ENCODE measurements at places on chromosomes 7 and 10.
A peak's percentile ranks its signal among the peaks of the same experiment; 100 is the strongest.

GRCh38 chr10:84193846-84194423 lies 402 bp upstream of the CDHR1 start:
- DNase-seq, result no peak

DNA sequence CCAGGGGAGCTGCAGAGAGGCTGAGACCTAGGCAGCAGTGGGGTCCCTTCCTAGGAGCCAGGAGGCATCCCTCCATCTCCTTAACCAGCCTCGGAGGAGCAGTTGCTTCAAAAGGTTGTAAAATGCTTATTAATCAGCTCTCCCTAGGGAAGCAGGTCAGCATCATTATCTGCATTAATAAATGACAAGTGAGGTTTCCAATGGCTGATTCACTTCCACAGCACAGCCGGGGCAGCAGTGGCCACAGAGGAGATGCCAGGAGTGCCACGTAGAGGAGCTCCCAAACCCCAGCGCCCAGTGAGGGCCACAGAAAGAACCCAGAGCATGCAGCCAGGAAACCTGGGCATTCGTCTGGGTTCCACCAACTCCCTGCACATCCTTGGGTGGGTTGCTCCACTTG lies 8.2 kb upstream of the NPFFR1 start:
- DNase-seq, result no peak

- no peak for DNase-seq
Measured at GRCh38 chr7:44909596-44910389, 24.5 kb upstream of the PURB start.

GRCh38 chr7:92246360-92247101 lies 757 bp downstream of the ANKIB1 start:
- DNase-seq, result no peak

DNA sequence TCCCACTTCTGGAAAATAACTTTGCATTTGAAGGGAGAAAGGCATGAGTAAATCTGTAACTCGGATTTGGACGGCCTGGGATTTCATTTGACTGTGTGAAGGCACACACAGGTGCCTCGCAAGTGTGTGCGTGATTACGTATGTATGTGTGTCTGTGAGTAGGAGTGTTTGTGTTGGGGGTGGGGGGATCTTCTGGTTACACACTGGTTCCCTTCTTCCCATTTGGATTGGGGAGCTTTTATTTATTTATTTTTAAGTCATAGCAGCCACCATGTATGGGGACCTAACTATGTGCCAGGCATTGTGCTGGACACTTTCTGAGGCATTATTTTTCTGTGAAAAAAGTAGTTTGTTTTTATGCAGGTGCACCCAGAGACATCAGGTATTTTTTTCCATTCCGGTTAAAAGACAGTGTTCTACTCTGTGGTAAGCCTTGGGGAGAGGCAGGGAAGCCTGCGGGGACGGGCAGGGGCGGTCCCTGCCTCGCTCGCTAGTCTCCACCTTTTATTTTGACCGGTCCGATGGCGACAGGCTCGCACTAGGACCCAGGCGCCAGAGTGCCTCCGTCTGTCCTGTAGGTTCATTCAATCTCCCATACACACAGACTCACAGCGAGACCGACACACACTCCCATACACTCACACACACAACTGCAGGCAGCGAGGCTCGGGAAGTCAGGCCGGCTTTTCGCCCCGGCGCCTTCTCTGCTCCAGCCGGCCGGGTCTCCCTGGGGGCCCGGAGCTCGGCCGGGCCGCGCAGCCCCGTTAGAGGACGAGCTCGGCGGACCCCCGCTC lies at the start of gene MXI1:
Gene MXI1 (plus strand): TSS at position 595 of the 794 bp plus-strand sequence. CDS start 204 bp downstream, outside the sequence.
- peak; percentile 53 for DNase-seq

DNA sequence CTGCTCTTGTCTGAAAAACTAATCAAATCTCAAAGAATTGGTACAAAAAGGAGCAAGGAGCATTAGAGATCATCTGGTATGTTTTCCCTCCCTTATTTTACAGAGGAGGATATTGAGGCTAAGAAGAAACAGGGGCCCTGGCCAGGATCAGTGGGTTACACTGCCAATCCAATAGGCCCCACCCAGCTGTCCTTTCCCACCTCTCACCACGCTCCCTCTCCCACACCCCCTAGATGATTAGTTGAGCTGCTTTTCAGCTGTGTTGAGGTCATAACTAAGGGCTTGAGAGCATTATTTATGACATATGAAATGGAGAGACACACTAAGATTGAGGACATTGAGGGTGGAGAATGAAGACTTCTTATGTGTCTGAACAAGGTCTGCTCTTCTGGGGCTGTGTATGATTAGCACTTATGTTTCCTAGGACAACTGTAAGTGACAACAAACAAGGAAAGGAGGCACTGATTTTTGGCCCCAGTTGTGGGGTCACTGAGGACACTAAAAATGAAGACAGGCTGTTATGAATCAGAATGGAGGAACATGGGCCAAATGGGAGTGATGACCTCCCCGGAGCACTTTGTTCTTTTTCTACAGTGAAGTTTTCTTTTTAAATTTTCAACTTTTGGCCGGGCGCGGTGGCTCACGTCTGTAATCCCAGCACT lies 26.5 kb downstream of the VWA2 start:
- no peak for DNase-seq

- DNase-seq, result no peak
Measured at GRCh38 chr10:5142199-5142598, 42.8 kb downstream of the AKR1C8 start.

DNA sequence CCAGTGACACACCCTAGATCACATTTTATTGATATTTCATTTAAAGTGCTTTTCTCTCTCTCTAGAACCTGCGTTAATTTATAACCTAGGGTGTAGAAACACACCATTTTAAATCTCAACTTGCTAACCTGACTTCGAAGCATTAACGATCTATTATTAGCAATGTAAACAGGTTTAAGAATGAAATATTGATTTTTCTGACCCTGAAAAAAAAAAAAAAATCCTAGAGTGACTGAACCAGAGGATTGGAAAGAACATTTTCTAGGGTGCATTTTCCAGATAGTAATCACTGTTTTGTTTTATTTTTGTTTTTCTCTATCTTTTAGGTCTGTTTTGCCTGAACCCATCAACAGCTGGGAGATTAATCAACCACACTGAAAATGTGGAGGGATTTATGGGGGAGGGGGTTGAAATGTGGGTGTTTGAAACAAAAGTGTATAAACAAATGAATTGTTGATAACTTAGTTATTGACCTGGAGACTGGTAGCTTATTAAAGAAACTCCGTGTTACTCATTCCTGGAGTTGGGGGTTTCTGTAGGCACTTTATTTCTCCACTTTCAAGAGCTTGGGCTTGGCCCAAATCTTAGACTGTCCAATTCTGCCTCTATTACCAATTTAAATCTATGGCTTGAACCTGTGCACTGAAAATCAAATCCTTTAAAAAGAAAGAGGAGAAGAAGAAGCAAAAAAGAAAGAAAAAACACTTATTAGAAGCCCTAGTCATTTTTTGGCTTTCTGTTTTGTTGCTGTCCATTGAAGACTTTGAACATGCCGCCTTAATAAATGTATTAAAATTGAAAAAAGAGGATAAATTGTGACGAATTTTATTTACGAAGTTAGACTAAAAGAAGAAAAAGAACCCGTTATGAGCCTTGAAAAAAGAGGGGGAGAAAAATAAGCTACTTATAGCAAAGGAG lies 2.8 kb downstream of the HOXA2 start:
- DNase-seq, result no peak

GRCh38 chr7:144982133-144982532 lies 146.3 kb upstream of the TPK1 start:
- DNase-seq, result no peak

DNA sequence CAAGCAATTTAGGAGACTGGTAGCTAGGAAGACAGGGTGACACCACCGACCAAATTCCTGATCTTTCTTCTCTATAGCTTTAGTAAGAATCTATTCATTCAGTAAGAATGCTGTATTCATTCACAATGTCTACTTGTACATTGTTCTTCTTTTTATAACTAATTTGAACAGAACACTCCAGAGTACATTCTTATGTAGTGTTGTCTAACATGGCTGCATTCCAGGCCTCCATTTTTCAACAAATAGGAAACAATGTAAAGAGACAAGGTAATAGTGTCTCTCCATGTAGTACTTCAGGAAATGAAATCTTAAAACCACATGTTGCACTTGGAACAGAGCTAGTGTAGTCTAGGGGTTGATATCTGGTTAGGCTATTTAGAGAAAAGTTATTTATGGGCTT lies 1.8 kb downstream of the VCL start:
- peak; percentile 20 for DNase-seq

DNA sequence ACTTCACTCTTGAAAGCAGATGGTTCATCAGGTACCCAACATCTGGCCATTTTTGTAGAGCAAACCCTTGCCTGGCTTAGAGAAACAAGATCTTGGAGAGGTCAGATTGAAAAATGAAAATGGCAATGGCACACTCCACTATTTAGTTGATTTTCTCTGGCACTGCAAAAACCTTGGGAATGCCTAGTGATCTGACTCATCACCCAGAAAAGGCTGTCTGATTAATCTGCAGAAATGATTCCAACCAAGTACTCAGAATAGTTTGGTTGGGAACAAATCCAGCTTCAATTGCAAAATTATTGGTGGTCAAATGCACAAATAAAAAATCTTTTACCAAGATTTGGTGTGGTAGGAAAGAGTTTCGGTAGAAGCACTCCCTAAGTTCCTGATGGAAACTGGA lies 351.2 kb downstream of the PHTF2 start:
- DNase-seq, result peak; percentile 66

GRCh38 chr7:33079096-33079495 lies 16.5 kb upstream of the NT5C3A start:
- no peak for DNase-seq

DNA sequence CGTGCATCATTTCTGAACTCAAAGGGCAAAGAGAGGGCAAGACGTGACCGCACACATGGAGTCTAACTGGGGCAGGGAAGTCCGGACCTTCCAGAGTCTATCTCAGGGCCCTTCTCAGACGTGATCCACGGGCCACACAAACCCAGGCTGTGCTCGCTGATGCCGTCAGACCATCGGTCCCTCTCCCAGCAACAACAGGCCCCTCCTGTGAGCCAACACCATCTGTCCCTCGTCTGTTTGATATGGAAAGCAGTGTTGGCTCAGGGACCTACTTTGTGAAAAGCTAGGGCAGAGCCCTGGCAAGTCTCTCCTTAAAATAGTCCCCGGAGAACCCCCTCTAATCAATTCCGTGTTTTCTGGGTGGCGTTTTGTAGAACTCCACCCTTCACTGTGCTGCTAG lies 208.8 kb downstream of the TCERG1L start:
- DNase-seq, result no peak

DNA sequence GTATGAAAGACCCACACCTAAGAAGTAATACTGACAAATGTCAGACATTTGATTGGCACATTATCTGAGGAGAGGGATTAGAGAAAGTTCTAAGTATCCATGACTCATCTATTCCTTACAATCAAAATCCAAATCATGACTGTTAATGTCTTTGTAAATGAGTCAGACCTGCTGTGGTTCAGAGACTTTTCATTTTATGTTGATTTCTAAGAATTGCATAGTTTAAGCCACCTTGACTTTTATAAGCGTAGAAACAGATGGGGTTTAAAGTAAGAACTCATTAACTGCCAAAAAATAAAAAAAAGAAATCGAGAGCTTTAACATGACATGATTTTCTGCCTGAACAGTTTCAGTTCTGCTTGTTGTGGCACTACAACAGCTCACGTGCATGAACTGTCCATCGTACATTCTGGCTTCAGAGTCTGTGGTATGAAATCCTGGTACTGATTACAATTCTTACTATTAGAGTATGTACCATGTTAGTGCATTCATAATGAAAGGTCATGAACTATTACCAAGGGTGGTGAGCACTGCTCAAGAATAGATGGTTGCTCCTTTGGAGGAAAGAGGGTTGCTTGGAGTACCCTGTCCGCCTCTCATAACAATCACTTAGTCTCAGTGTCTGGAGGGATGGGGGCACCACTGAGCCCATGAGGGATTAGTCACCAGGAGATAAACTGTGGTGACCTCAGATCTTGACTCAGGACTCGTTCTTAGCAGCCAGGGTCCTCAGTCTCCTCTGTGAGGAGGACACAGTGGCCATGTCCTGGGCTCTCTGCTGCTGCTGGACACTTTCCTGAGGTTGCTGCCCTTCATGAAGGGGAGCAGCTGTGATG lies 42.2 kb downstream of the ACSM6 start:
- DNase-seq, result no peak

DNA sequence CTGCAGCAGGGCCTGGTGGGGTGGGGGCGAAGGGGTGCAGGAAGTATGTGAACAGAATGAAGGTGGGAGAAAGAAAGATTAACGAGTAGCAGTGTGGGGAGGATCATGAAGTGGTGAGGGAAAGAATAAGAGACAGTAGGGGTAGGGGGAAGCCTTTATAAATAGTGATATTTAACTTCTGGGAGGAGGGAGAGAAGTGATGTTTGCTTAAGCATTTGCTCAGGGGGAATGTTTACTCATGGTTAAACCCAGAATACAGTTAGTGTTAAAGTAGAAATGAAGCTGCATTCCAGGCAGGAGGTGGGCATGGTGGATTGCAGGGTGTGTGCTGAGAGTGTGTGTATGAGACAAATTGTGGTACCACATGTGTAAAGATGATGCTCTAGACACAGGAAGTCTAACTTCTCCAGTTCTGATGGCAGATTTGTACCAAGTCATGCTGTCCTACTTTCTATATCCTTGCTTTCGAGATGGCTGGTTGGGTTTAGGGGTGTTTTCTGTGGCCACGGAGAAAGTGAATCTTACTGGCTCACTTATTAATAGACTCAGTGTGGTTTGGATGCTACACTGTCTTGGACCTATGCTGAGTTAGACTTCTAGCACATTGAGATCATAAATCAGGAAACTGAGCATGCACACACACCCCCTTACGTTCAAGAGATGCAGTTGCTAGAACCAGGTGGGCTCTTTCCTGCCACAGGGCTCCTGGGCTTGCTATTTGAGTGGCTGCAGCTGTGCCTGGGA lies 10.6 kb upstream of the DNMBP start:
- DNase-seq, result no peak

- DNase-seq, result no peak
Measured at GRCh38 chr10:113111900-113112853, 162.1 kb downstream of the TCF7L2 start.

- DNase-seq, result no peak
Measured at GRCh38 chr7:288671-289101, 1.3 kb upstream of the FOXL3 start.

DNA sequence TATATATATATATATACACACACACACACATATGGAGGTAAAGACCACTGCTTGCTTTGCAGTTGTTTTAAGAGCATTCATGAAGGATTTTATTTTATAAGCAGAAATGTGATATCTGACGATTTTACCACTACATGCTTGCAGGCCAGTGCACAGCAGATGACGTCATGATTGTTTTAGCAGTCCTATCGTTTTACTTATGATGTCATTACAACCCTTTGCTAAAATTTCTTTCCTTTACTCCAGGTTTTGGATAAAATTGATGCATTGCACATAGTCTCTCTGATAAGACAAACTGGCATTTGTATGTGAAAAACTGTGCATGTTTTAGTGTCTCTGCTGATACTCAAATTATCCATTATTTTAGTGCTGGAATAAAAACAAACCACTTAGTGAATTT lies 9.2 kb downstream of the EGFR start:
- DNase-seq, result no peak

GRCh38 chr7:132257253-132257652 lies 319.0 kb downstream of the PLXNA4 start:
- DNase-seq, result no peak

Data from skeletal muscle cell (primary cell).